ENCODE measurements at places on chromosomes 4 and X.

DNA sequence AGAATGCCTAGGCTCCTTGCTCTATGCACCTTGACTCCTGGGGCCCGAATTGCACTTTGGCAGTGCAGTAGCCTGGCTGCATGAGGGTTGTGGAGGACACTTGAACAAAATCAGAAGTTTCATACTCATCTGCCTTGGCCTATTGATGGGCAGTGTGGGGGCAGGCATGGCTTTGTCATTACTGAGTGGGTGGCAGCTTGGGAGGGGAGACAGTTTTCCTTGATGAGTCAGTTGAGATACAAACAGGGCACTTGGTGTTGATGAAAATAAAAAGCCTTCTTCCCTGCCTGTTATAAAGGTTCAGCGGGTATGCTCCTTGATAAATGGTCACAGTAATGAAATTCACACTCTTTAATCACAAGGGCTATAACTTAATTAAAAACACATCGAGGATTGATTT is 126.8 kb upstream of the MAMLD1 start:
- no peak for DNase-seq

DNA sequence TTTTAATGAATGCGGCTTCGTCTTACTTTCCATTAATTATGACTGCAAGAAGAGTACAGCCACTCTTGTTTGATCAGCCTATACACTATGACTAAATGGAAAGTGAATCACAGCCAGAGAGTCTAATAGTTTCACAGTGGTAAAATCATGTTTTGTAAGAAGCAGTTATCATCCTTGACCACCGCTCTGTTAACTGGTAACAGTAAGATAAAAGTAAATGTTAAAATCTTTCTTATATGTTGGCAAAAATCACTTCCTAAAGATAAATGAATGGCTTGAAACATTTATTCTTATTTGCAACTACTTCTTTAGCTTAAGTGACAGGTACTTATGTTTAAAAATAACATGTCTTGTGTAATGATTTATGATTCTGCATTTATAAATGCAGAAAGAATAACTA is 13.2 kb downstream of the GALNT7 start:
- no peak for DNase-seq

GRCh38 chrX:146754268-146754667 is 55.3 kb upstream of the CXorf51B start:
- no peak for DNase-seq

DNA sequence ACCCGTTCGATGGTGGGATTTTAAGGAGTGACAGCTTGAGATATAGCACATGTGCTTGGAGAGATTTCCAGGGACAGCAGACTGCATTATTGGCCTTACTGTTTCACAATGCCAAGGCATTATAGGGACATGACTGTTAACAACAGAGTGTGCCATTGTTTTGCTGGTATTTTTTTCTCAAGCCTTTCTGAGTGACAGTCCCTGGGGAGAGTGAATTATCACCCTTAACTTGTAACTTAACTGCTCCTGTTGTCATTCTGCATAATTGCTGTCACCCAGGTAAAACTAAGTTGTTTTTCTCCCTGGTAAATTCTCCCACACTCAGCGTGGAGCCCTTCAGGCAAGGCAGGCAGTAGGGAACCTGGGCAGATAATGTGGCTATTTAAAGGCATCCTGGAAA is 989.2 kb upstream of the LCORL start:
- DNase-seq: no peak

DNA sequence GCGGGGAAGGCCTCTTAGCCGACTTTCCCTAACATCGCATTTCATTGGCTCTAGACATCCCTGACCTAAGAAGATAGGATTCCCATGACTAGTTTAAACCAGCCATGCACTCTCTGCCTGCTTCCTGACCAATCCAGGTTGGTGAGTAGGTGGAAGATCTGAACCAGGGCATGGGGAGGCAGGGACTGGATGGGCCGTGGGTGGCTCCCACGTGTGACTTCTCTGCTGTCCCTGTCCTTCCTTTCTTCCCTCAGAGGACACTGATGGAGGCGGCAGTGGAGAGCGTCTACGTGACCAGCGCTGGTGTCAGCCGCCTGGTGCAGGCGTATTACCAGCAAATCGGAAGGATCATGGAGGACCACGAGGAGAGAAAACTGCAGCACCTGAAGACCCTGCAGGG is 90.7 kb downstream of the EVC start:
- DNase-seq: no peak

DNA sequence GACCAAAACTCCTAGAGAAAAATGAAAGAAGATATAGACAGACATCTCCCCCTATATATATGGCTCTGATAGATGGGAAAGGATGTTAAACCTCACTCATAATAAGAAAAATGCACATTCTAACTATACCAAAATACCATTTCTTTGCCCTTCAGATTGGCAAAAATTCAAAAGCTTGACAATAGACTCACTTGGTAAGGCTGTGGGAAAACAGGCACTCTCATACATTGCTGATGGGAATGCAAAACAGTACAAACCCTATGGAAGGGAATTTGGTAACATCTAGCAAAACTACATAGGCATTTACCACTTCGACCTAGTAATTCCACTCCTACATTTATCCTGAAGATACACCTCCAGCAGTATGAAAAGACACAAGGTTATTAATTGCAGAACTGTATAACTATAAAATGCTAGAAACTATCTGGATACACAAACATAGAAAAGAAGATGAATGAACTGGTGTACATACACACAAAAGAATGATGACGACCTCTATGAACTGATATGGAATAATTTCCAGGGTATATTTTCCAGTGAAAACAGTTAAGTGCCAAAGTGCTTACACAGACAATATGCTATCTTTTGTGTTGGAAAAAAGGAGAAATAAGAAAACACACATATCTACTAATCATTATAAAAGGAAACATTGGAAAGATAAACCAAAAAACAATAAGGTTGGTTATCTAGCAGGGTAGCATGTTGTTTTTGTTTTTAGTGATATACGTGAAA is 48.5 kb downstream of the WDFY3 start:
- DNase-seq: no peak

GRCh38 chr4:73213916-73214653 is 44.5 kb downstream of the ANKRD17 start:
- DNase-seq: no peak

GRCh38 chr4:22537864-22538263 is 22.0 kb upstream of the ADGRA3 start:
- DNase-seq: no peak

DNA sequence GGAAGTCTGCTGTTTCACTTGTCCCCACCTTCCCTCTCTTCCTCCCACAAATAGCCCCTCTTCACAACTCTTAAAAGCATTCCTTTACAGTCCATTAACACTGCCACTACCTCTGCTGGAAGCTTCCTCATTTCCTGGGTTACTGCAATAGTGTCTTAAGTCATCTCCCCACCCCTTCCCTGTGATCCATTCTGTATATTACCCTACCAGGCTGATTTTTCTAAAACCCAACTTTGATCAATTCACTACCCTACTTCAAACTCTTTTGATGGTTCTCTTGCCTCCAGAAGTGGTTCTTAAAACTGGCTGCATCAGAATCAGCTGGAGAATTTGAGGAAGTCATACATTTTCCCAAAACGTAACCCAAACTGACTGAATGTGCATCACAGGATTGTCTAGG is 8.8 kb upstream of the XIAP start:
- DNase-seq: no peak

- no peak for DNase-seq
Measured at GRCh38 chrX:128897621-128898020, 625.7 kb downstream of the SMARCA1 start.

DNA sequence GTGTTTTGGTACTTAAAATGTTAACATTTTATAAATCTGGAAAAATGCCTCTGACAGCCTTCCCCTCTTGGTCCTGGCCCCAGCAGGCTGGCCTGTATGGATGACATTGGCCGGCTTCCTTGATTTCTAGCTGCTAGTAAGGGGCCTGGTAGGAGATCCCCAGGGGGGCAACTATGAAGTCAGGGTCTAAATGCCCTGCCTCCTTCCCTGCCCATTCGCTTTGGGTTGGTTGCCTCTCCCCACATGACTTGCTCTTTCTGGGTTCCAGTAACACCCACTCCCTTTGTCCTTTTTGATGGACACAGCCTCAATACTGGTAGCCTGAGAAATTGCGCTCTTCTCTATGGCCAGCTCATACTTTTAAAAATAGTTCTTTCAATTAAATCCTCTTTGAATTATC is 78.0 kb upstream of the MAD2L1 start:
- no peak for DNase-seq

DNA sequence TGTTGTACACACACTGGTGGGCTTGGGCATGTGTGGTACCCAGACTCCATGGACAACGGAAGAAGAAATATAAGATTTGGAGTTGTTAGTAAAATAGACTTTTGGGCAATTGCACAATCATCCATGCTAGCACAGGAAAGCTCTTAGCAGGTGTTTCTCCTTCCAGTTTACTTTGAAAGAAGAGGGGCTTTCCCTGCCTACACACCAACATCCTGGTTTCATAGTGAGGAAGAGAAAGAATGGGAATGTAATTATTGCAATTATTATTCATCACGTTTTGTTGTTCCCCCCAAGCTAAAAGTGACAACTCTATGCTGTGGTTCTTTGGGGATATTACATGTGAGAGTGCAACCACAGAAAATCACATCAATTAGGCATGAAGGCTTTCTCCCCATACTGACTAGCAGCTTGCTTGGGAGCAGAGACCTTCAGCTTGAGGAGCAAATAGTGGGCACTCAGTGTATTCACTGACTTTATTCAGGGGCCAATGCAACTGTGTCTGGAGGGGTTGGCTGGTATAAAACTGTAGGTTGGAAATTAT is 57.2 kb upstream of the PUDP start:
- no peak for DNase-seq

GRCh38 chr4:87053802-87054767 is 119.3 kb downstream of the AFF1 start:
- no peak for DNase-seq

- DNase-seq: no peak
Measured at GRCh38 chrX:137032341-137032694, 1.5 kb downstream of the GPR101 start.

GRCh38 chrX:118780911-118781310 is 42.7 kb upstream of the ZCCHC12 start:
- DNase-seq: no peak

GRCh38 chrX:39536211-39536610 is 561.5 kb downstream of the BCOR start:
- no peak for DNase-seq

DNA sequence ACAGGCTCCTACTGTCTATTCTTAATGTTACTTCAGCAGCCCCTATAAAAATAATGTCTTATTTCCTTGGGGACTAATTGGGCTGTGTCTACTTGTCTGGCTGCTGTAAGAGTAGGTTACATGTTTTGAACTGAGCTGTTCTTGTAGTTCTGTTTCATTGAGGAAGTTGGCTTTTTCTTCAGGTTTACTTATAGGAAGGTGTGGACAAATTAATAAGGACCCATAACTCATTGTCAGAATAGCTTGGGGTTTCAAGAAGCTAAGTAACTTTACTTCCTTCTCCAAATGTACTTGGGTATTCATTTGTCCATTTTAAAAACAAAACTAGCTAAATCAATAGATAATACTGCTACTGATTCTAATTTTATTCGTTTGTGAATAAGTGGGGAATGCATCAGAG is 487.2 kb downstream of the FAT4 start:
- no peak for DNase-seq

DNA sequence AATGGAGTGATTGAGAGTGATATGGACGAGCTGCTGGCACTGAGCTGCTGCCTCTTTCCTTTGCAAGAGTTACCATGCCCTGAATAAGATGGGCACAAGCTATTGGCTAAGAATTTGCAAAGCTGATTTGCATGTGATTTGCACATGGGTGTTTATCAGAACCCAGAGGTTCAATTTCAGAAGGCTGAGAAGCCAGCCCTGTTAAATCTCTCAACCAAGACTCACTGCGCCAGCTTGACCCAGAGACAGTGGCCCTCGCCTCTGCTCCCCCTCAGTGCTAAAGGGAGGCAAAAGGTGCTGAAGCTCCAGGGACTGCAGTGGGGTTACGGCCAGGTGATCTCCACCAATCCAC is 701 bp downstream of the ARHGAP4 start:
- no peak for DNase-seq

- DNase-seq: no peak
Measured at GRCh38 chr4:171334549-171334948, 478.7 kb upstream of the GALNTL6 start.

DNA sequence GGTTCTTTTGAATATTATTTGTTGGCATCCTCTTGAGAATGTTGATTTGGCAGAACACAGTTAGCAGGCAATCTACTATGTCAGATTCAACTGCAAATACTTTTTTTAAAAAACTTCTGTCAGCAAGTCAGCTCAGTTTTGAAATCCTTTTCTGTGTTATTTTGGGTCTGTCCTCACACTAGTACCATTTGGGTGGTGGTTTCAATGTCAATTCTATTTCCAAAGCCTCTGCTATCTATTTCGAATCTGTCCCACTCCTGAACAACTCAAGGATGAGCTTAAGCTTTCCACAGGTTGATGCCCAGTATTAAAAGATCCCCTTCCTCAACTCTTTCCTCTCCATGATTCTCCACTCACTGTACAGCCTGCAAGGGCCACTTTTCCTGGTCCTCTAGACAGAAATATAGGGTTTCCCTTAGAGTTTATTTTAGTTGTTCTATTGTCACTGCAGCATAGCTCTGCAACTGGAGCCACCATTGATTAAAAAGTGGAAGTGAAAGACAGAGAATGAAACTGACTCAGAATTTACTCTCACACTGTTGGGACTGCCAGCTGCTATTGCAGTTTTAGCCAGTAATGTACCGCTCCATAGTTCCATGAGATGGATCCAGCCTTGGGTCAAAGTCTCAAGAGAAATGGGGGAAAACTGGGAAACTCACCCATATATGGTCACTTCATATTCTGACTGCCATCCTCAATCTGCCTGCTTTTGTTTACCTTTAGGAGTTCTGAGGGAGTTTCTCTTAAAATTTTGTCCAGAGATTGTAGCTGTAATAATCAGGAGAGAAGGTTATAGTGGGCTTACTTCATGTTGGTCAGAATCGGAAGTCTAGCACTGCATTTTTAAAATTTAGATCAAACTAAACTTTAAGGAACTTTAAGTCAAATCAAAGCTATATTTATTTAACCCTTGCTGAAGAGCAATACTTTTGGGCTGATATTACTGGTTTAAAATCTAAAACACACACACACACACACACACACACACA is 14.6 kb downstream of the HDX start:
- DNase-seq: no peak

- no peak for DNase-seq
Measured at GRCh38 chr4:142596121-142596520, 250.0 kb downstream of the INPP4B start.

GRCh38 chr4:97900229-97900628 is 243.0 kb downstream of the STPG2 start:
- DNase-seq: no peak

Data from stimulated activated CD4-positive, alpha-beta T cell treated with anti-CD3 and anti-CD28 coated beads, TNF-alpha, amount 100 ng/mL, for 48 hours (primary cell).